Memory B cell (primary cell): ENCODE measurements at places on chromosomes 2 and 18.

- no peak for DNase-seq
Measured at GRCh38 chr2:147575106-147575505, 269.7 kb upstream of the ACVR2A start.

- DNase-seq, result no peak
Measured at GRCh38 chr2:134883552-134884293, 34.9 kb upstream of the CCNT2 start.

DNA sequence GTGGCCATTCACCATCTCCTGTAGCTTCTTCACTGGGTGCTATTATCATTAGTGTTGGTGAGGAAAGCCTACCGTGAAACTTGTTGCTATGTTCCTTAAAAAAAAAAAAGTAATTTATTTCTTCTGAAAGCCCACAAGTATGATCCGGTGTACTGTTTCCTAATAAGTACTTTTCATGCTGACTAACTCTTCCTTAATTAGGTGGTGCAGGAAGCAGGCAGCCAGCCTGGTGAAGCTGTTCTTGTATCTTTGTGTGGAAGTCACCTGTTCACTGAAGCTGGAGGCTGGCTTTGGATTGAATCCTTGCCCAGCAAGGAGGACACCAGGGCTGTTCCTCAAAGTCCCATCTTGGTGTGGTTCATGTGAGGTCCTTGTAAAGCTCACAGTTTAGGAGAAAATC lies 321.7 kb upstream of the THSD7B start:
- no peak for DNase-seq

DNA sequence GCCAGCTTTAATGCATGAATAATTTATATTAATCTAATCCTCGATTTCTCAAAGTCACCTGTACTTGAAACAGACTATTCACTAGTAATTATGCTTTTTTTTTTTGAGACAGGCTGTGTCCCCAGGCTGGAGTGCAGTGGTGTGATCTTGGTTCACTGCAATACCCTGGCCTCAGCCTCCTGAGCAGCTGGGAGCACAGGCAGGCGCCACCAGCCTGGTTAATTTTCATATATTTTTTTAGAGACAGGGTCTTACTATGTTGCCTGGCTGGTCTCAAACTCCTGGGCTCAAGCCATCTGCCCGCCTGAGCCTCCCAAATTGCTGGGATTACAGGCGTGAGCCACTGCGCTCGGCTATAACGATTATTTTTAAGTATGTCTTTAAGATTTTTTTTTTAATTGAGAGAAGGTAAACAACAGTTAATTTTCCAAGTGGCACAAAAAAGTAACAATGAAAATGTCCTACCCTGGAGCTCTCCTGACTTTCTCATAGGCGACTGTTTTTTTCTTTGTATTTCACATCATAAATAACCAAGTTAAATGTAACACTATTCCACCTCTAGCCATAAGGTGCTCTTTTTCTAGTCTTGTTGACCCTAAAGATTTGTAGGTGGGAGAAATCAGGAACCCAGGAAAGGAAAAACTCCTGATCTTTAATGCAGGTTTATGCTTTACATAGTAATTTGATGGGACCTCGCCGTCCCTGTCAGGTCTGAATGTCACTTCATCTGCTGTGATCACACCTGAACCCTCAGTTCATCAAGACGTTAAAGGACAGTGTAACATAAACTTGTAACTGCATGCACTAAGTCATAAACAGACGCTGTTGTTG lies 1.3 kb upstream of the ANKRD12 start:
- DNase-seq, result no peak

GRCh38 chr2:75208738-75209137 lies 9.4 kb upstream of the TACR1 start:
- DNase-seq, result no peak
